ENCODE measurements at places on chromosomes 11 and 22. TPM values are rescaled to one million over a fixed set of nuclear protein-coding genes. Genes with fewer than 3 reads are reported as not detected.
A peak's percentile ranks its signal among the peaks of the same experiment; 100 is the strongest.

MS4A3 gene
- not detected for total RNA-seq

CRYBA4 gene
- total RNA-seq = not detected

OR6Q1 gene
- total RNA-seq = not detected

SCGB1D2 gene
- total RNA-seq = not detected

CECR2 gene
- not detected for total RNA-seq

SLC7A4 gene
- not detected for total RNA-seq

DNA sequence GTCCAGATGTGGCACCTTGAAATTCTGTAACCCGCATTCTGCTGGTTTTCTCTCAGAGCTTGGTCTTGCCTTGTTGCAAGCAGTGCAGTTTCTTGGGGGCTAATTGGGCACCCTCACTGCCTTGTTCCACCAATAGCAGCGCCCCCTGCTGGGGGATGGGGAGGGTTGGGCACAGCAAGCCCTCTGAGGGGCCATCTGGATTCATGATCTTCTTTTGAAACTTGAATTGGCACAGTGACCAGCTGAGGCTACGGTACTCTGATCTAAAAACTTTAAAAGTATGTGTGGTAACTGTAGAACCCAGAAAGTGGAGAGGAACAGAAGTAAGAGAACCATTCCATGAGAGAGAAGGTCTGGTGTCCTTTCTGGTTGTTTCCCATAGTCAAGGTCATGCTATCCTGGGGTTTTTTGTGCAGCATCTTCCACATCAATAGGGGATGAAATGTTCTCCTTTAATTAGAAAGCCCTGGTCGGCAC lies 64.2 kb downstream of the MED15 start:
- DNase-seq = no peak

DNA sequence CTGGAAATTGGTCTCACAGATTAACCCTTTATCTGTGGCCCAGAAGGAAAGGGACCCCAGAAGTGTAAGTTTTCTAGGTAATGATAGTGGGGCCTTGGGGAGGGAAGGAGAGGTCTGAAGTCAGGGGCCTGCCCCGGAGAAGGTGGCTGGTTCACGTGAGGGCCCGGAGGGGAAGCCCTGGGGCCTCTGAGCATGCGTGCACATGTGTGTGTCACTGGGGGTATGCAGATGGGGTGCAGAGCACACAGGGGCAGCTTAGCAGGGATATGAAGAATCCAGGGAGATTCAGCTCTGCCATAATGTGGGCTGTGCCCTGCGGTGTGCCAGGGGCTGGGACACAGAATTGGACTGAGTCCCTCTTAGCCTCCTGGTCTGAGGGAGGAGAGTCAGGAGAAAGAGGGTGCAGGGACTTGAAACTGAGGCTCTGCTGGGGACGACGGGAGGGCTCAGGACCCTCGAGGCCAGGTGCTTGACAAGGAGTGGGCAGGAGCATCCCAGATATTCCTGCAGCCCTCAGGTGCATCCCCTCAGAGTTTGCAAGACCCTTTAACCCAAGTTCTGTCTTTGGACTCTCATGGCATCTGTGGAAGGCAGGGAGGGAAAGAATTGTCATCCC lies 15.5 kb downstream of the MYO7A start:
- DNase-seq = no peak

GRCh38 chr22:31091106-31091975 lies 10.2 kb downstream of the SMTN start:
- no peak for DNase-seq

DNA sequence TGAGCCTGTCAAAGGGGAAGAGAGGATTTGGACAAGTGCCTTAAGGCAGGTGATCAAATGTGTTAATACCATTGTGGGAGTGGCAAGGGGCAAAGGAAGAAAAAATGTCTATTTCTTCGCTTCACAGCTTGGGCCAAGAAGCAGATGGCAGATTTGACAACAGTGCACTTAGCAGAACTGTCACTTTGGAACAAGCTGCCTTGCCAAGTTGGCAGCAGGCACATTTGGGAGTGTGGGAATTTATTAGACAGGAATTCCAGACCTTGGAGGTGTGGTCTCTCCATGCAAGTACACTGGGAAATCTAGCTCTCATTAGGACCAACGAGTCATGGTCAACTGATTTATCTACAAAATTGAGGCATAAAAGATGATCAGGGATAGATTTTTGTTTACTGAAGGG lies 265.1 kb downstream of the NELL1 start:
- no peak for DNase-seq

DNA sequence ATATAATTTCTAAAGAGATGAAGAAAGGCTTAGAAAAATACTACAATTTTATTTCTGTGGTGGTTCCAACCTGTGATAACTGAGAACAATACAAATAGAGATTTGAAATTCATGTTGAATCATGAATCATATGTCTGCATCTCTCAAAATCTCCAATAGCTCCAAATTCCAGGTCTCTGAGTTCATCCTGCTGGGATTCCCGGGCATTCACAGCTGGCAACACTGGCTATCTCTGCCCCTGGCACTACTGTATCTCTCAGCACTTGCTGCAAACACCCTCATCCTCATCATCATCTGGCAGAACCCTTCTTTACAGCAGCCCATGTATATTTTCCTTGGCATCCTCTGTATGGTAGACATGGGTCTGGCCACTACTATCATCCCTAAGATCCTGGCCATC lies at the start of gene OR56B1:
Gene OR56B1, plus strand, starts transcription at position 53 of the 400 bp plus-strand sequence. Its CDS starts 69 bp downstream, at position 122.
- DNase-seq = no peak

DNA sequence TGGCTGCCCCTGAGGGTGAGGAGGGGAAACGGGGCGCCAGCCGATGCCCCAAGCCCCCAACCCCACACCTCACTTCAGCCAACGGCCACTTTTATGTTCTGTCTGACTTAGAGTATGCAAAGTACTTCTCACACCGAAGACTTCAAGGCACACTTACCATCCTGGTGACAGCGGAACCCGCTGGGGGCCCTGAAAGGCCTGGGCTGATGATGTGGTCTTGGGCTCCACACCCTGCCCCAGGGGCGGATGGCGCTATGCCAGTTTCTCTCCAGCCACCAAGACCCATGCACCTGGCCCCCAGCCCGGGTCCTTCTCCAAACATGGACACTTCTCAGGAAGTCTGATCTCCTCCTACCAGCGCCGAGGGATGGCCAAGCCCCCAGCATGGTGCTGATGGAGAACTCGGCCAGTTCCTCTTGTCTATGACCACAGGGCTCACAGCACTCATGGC lies 175.4 kb downstream of the CTTN start:
- no peak for DNase-seq

GRCh38 chr22:38069372-38070249 lies 12.4 kb downstream of the PICK1 start:
- DNase-seq = peak; percentile 29

- peak; percentile 6 for DNase-seq
Observed at GRCh38 chr22:25563761-25564319, 635 bp upstream of the GRK3 start.

- DNase-seq = peak; percentile 98
Observed at GRCh38 chr11:97965849-97966646, 1054.7 kb upstream of the CNTN5 start.

DNA sequence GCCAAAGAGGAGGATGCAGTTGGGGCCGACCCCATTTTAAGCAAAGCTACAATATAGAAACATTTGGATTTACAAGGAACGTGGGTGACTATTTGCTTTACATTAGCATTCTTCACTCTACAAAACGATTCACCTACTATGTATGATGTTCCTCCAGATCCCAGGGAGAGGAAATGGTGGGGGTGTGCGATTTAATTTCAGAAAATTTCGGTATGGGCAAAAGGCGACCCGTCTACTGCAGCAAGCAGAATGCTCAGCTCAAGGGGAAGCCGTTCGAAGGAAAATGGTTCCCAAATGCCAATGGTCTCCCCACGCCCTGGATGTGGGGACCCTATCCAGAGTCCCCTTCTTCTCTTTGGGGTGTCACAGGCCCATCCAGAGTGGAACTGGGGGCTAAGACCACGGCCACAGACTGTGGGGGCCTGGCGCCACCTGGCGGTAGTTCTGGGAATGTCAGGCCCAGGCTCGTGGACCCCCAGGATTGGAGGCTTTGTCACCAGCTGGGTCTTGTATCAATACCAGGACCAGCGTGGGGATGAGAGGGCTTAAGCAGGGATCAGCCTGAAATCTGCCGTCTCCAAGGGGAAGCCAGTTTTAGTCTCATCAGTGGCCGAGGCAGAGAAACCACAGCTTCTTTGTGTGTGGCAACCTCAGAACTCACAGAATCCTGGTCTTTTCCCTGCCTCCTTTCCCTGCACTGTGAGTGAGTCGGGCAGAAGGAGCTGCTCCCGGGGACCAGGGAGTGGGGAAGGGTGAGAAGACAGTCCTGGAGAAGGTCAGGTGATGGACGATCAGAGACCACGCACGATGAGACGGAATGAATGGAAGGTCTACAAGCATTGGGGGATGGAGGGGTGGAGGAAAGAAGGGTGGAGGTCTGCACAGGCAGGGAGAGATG lies 8.4 kb downstream of the LRRC10B start:
- DNase-seq = no peak

DNA sequence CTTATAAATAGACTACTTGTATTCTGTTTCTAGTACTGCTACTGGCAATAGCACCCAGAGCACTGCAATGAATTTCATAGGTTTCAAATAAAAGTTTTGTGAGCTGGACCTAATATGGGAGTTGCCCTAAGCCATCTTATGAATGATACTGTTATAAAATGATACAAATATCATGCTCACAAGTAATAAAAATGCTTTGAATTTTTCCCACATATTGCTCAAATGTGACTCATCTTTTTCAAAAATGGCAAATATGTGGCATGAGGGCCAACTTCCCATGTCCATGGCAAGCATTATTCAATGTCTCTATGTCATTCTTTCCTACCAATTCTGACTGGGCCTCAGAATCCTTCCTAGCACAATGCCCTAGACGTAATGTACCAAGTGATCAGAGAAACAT lies 137.6 kb downstream of the TRPC6 start:
- peak; percentile 56 for DNase-seq

- DNase-seq = no peak
Observed at GRCh38 chr22:38422611-38423511, 32.1 kb downstream of the KCNJ4 start.

DNA sequence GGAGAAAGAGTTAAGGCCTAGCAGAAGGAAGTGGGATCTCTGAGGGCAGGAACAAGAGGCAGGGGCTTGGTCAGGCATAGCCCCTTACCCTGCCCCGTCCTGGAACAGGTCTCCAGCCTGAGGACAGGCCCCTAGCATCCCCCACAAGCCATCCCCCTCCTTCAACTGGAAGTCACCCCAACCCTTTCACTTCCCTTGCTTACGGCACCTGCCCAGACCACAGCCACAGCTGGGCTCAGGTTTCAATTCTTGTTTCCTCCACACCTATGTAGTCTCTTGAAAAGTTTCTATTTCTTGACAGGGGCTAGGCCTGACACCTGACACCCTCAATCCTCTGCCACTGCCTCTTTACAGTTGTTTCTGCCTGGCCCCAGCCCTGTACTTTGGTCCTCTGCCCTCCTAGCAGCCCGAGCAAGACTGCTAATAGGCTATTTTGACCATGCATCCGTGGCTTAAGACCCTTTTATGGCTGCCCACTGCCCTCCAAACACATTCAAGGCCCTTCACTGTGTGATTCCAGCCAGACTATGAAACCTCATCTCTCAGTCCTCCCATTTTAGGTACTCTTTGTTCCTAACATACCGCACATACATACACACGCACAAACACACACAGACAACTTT lies 10.9 kb upstream of the FCHSD2 start:
- no peak for DNase-seq

DNA sequence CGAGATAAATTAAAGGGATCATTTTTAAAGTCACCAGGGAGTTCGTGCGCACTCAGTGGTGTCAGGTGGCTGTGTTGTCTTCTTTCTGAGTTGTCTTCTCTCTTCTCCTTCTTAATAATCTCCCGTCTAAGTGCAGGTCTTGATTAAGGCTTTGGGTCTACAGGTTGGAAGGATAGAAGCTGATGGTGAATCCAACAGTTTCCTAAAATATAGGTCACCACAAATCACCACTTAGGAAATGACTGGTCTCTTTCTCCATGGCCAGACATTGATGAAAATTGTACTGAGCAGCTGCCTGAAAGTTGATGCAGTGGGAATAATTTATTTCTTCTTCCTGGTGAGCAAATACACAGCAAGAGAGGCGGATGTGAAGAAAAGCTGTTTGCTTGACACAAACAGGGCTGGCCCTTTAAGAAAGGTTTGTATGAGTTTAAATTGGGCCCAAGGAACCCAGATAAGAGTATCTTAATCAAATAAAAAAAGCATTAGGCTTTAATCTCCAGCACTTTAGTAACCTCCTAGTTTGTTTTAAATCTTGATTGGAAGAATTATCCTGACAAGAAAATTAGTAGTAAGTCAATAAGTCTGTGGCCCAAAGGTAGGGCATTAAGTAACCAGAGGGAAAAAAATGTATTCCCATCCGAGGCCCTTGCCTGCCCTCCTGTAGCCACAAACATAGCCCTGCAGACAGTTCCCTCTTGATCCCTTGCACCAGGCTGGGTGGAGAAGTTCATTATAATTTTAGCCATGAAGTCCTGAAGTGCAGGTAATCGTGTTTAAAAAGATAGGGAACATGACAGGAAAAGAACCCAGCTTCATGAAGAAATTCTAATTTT lies 245.8 kb downstream of the KIRREL3 start:
- DNase-seq = no peak

DNA sequence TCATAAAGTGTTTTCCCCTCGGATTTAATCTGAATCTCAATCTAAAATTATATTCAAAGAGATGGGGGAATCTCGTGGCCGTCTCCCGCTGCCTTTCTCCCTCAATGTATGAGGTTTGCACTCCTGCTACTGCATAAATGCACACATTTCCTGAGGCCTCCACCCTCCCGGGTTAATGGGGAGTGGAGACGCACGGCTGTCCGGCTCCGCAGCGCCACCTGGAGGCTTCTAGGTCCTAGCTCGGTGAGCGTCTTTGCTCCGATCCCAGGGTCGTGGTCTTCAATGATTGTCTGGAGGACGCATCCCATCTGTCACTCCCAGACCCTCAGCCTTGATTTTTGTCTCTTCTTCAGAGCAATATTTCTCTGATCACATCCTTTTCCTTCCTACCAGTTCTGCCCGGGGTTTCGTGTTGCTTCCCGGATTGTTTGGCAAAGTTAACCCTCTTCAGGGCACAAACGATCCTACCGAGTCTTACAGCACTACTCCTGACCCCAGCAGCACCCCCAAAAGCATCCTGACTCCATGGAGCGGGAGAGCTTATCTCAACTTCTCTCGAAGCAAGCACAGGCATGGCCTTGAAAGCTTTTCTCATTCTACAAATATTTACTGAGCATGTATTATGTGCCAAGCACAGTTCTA lies at the start of gene LMO1:
Gene LMO1, minus strand, starts transcription at position 110 of the 642 bp plus-strand sequence. CDS start 516 bp downstream, outside the sequence.
- peak; percentile 62 for DNase-seq

- no peak for DNase-seq
Observed at GRCh38 chr11:69531071-69531716, 49.7 kb downstream of the LINC01488 start.

GRCh38 chr11:128814856-128815705 lies 52.0 kb downstream of the KCNJ1 start:
- peak; percentile 86 for DNase-seq

Measured in IMR-90 (cell line).